ENCODE measurements at places on chromosomes 1 and 21.

- DNase-seq: no peak
These were observed 23.1 kb downstream of the USP25 start for GRCh38 chr21:15752763-15753407.

- no peak for DNase-seq
These were observed 34.5 kb upstream of the LRRC38 start for GRCh38 chr1:13548281-13548680.

DNA sequence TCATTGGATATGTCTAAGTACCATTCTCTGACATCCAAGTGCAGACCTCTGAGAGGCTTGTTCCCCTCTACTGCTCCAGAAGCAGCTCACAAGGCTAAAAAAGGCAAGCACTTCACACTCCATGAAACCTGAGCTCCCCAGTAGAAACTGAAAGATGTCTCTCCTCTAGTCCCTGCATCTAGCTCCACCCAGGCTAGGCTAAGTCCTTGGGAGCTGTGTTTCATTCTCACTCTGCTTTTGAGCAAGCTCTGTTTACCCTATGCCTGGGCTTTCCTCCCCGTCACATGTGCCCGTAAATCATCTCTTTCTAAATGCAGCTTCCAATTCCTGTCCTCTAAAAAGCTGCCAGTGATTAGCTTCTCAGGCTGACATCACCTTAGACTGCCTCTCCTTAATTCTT lies 39.0 kb downstream of the LRRC71 start:
- no peak for DNase-seq

DNA sequence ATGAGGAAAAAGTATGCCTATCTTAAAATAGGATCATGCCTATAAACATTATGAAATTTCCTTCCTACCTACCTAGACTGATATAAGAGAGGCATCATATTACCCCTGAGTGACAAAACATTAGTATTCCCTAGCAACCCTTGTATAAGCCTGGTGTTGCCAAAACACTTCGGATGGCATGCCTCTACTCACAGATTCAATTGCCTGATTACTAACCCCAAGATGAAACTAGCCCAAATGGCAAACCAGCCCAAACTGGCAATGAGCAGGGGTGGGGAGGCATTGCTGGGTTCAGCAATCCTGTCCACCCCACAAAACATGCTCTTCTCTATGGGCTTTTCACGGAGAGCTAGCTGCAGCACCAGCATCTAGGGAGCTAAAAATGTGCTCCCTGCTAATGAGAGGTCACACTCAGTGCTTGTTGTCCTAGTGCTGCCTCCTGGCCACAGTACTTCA lies 13.9 kb downstream of the PALMD start:
- no peak for DNase-seq

- DNase-seq: no peak
These were observed 137.1 kb downstream of the PROX1 start for GRCh38 chr1:214124915-214125314.

DNA sequence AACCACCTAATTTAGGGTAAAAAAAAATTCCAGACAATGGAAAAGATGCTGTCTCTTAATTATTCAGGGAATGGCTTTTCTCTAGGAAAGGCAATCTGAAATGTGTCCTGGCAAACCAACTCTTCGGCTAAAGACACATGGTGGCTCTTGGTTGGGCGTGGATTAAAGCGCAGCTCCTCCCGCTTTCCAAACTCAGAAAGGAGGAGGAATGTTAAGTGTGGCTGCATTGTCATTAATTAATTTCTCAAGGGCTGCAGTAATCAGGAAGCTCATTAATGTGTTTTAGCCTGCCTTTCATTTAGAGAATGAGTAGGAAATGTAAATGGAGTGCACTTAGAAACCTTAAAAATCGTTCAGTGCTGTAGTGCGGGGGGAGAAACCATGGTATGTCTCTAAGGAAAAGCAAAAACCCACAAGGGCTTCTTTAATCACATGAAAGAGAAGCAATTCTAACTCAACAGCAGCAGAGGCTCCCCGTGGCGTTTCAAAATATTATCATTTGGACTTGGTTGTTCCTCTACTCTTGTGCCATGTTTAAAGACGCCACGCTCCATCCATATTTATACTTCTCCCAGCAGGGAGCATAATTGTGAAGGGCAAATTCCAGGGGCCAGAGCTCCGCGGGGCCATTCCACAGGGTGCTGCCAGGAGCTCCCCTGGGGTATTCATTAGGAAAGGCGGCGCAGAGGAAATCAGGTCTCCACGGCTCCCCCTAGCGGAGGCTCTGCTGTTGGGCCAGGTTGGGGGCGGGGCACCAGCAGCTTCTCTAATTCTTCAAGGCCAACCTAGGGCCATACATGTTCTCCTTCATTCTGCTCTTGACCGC lies 91.9 kb upstream of the SSX2IP start:
- peak; percentile 81 for DNase-seq

GRCh38 chr1:112255080-112255479 lies 140.9 kb upstream of the CTTNBP2NL start:
- no peak for DNase-seq

DNA sequence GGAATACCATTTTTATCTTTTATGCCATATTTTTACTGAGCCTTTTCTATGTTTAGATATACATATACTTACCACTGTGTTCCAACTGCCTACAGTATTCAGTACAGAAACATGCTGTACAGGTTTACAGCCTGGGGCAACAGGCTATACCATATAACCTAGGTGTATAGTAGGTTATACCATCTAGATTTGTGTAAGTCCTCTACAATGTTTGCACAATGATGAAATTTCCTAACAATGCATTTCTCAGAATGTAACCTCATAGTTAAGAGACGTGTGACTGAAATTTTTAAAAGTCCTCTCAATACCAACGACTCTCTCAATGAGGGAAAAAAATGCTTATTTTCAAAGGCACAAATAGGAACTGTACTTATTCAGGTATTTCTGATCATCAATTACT lies 21.7 kb downstream of the INTS7 start:
- no peak for DNase-seq

- no peak for DNase-seq
These were observed 536 bp upstream of the EXO1 start for GRCh38 chr1:241847540-241847795.

DNA sequence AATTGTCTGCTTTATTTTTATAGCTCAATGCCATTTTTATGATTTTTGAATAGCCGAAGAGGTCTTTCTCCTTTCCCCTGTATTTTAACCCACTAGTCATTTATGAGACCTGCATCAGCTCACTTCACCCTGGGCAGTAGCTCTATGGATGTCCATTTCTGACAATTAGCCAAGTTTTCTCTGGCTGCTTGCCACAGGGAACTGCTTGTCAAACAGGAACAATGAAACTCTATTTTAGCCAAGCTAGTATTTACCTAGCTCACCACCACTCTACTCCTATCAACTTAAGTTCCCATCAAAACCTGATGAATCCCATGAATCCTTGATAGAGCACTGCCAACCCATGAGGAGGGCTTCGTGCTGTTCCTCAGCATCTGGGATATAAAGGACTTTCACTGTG lies 406.7 kb downstream of the RWDD3 start:
- no peak for DNase-seq

- peak; percentile 24 for DNase-seq
These were observed 95.7 kb upstream of the VANGL1 start for GRCh38 chr1:115545791-115546733.

DNA sequence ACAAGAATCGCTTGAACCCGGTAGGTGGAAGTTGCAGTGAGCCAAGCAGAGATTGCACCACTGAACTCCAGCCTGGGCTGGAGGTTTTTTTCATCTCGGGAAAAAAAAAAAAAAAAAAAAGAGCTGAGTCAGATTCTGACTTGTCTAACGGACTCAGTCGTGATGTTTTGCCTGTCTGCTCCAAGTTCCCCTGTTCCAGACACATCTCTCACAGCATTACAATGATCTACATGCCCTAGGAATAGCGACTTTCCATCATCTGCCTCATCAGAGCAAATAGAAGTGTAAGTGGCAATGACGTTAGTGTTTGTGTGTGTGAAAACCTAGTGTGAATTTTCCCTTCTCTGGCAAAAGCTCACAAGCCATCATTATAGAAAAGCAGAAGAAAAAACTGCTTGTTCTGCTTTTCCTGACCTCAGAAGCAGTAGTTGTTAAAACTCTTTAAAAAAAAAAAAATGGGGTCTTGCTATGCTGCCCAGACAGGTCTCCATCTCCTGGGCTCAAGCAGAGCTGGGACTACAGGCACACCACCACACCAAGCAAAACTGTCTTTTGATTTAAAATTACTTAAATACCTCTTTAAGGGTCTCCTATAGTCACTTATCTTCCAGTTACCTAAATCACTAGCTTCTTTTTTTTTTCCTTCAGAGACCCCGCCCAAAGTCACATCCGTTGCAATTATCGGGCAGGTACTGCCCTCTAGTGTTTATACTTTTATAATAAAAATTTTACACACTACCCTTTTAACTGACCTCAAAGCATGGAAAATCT lies 37.3 kb downstream of the PLEKHO1 start:
- DNase-seq: peak; percentile 26

- no peak for DNase-seq
These were observed 213.0 kb downstream of the DAB1 start for GRCh38 chr1:57210881-57211280.

DNA sequence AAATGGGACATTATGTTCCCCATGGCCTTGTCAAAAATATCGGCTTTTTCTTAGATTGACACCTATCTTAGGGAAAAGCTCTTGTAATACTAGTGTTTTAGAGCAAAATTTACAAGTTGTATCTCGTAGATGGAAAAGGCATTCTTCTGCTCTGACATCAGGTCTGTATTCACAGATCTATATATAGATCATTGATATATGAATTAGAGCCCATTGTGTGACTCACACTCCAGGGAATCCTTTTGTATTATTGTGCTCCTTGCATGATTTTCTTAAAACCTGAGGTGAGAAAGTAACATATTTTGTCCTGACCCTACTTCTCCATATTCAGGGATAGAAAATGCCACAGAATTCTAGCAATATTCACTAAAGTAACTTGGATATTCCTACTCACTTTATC lies 1160.8 kb upstream of the B3GALT2 start:
- no peak for DNase-seq

GRCh38 chr1:18151436-18152122 lies 44.0 kb downstream of the IGSF21 start:
- no peak for DNase-seq

DNA sequence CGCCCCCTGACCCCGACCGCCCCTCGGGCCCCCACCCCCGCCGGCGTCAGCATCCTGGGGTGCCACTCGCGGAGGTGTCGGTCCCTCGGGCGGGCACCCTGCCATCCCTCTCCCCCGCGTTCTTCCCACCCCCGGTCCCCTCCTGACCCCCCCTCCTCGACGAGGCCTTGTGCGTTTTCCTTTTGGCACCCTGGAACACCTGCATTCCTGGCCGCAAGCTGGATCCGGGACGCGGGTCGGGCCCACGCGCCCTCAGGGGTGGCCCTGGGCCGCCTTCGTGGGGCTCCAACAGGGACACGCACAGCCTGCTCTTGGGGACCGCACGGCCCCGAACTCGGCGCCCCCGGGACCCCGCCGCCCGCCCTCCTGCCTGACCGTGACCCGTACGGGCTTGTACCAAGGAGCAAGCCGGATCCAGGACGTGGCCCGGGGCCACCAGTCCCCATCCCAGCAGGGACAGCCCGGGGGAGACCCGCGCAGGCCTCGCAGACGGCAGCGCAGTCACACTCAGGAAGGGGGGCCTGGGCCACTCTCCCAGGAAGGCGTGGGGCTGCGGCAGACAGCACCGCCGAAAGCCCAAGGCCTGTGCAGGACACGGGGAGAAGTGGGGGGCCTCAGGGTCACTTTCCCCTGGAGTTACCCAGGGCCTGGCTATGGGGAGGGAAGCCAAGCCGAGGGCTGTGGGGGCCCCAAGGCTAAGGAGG lies 579 bp upstream of the SLC19A1 start:
- DNase-seq: no peak

- DNase-seq: no peak
These were observed 25.2 kb downstream of the COA7 start for GRCh38 chr1:52672946-52673345.

DNA sequence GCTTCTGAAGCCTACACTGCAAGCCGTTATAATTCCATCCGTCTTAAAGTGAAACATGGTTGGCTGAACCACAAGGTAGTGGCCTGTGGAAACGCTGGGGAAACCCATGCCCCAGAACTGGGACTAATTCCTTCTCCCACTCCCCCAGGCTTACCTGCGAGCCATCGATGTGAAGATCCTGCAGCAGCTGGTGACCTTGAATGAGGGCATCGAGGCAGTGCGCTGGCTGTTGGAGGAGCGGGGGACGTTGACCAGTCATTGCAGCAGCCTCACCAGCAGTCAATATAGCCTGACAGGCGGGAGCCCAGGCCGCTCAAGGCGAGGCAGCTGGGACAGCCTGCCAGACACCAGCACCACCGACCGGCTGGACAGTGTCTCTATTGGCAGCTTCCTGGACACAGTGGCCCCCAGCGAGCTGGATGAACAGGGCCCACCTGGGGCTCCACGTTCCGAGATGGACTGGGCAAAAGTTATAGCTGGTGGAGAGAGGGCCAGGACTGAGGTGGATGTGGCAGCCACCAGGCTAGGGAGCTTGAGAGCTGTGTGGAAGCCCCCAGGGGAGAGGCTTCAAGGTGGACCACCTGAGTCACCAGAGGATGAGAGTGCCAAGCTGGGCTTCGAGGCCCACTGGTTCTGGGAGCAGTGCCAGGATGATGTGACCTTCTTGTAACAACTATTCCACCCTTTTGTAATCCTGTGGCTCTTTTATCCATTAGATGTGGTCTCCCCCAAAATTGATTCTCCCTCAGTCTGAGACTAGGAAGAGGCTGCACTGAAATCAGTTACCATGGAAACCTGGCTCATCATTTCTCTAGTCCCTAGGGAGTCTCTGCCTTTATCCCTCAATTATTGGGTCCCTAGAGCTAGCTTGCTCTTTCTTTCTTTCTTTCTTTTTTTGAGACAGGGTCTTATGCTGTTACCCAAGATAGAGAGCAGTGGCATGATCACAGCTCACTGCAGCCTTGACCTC lies 16.7 kb downstream of the LURAP1 start:
- no peak for DNase-seq

GRCh38 chr1:228280961-228281591 lies 73.2 kb downstream of the OBSCN start:
- DNase-seq: no peak

GRCh38 chr1:98923667-98924066 lies 81.0 kb downstream of the PLPPR5 start:
- DNase-seq: peak; percentile 2

GRCh38 chr1:178485541-178485981 lies 11.2 kb downstream of the CLEC20A start:
- no peak for DNase-seq

- no peak for DNase-seq
These were observed 779 bp downstream of the LRRC40 start for GRCh38 chr1:70204600-70204999.

- DNase-seq: no peak
These were observed 14.6 kb upstream of the PPP2R5A start for GRCh38 chr1:212270564-212270963.

DNA sequence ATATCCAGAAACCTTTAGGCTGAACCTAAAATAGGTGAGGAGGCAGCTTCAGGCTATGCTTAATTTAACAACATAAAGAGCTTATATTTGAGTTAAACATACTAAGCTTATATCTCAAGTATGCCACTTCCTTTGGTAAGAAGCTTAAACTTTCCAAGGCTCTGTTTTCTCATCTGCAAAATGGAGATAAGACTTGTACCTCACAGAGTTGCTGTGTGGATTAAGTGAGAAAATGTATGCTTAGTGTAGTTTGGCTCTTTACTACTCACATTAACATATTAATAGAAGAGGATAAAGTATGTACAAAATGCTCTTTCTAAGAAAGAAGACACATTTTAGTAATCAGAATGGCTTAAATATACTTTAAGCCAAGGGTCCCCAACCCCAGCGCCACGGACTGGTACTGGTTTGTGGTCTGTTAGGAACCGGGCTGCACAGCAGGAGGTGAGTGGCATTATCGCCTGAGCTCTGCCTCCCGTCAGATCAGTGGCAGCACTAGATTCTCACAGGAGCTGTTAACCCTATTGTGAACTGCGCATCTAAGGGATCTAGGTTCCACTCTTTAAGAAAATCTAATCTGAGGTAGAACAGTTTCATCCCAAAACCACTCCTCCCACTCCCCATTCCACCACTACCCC lies 77.2 kb downstream of the HS2ST1 start:
- DNase-seq: no peak

Data from activated T-cell treated with anti-CD3 and anti-CD28 coated beads, Interleukin-2, amount 50 U/mL, for 72 hours (primary cell).